Activated effector memory CD4-positive, alpha-beta T cell treated with anti-CD3 and anti-CD28 coated beads, Interleukin-2, amount 50 U/mL, for 16 hours (primary cell): ENCODE measurements at places on chromosomes 12 and 14.

GRCh38 chr12:127293507-127294310 lies 973.3 kb upstream of the TMEM132C start:
- peak; percentile 76 for DNase-seq

DNA sequence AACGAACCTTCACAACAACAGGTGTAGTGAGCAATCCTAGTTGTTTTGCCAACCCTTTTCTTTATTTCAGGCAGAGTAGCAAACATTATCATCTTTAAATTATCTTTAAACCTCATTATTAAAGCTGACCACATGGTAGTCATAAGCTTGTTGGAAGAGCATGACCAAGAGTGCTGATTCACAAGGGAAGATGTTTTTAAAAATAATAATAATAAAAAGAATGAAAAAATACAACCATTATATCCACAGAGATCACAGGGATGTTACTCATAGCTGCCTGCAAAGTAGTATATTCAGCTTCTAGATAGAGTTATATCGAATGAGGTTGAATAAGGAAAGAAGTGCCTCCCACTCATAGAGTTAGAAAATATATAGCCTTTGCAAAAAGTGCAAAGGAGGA lies 101.0 kb upstream of the FLRT2 start:
- no peak for DNase-seq

DNA sequence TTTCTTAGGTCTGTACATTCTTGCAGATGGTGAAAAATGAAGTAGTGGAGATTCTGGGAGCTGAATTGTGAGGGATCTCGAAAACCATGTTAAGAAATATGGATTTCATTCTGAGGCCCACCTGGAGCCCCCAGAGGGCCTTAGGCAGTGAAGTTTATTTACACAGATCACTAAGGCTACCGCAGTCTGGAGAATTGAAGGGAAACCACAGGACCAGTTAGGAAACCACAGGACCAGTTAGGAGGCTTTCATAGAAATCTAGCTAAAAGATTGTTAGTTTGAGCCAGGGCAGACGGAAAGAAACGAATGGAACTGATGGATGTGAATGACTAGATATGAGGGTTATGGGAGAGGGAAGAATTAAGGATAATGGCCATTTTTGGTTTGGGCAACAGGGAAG lies 7.2 kb downstream of the CBLN3 start:
- DNase-seq = no peak

GRCh38 chr14:90846511-90846910 lies 30.3 kb upstream of the TTC7B start:
- no peak for DNase-seq

GRCh38 chr14:104724981-104725771 lies 1.1 kb downstream of the ADSS1 start:
- DNase-seq = no peak

DNA sequence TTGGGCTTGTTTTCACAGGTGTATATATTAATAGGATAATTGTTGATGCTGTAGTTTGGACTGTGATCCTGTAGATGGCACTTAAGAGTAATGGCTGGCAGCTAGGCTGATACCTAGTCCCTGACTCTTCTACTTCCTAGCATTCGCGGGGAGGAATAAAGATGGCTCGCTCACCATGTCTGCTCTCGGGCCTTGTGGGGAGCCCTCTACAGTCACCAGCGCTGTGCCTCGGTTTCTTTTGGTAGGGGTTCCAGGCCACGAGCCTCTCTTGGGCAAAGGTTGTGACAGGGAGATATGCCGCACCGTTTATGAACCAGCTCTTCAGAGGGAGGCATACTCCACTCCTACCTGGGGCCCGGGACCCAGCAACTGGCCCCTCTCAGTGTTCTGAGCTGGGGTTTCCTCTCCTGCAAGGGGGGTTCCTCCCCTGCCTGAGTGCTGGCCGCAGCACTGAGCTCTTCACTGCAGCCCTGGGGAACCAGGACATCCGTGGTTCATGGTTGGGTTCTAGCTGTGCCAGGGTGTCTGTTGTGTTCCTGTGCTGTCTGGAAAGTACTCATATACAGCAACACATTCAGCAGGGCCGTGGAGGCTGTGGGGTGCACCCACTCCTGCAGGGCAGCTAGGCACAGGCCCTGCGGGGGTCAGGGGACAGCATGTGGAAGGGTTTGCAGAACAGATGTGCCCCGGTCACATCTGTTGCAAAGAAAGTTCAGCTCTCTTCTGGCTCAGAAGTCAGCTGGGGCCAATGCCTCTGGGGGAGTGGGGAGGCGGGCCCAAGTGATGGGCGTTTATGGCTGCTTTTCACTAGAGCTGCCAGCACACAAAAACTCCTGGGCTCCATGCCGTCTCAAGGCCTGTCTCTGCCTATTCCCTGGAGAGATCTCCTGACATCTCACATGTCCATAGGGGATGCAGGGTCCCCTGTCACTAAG lies 147.9 kb downstream of the PPFIA2 start:
- no peak for DNase-seq

DNA sequence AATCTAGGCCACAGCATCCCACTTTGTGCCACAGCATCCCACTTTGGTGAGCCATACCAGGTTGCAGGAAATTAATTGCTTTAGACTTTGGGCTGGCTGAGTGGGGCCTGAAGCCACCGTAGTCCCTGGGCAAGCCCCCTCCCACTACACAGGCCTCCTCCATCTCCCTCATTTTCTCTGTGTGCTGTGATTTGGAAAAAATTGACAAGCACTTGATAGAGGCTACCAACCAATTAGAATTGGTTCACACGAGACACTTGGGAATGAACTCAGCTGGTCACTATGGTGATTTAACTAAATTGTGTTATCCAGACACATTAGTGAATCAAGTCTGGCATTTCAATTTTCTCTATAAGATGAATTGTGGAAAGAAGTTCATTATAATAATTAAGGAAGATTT lies 481.1 kb downstream of the DIO2 start:
- DNase-seq = no peak

DNA sequence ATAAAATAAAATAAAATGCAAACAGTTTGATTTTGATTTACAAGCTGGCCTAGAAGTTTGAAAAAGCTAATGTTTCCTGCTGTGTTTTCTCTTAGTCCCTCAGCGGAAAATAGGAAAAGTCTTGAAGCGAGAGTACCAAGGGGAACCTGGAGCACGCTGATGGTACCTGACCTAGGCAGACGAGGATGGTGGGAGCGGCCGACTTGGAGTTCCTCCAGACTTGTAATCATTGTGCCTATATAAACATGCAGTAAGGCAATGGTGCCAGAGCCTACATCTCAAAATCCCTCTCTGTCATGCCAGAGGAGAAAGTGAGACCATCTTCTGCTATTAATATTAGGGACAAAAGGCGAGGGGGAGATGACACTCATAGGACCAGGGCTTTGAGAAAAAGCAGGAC lies 371.7 kb downstream of the TMEM132D start:
- DNase-seq = no peak

DNA sequence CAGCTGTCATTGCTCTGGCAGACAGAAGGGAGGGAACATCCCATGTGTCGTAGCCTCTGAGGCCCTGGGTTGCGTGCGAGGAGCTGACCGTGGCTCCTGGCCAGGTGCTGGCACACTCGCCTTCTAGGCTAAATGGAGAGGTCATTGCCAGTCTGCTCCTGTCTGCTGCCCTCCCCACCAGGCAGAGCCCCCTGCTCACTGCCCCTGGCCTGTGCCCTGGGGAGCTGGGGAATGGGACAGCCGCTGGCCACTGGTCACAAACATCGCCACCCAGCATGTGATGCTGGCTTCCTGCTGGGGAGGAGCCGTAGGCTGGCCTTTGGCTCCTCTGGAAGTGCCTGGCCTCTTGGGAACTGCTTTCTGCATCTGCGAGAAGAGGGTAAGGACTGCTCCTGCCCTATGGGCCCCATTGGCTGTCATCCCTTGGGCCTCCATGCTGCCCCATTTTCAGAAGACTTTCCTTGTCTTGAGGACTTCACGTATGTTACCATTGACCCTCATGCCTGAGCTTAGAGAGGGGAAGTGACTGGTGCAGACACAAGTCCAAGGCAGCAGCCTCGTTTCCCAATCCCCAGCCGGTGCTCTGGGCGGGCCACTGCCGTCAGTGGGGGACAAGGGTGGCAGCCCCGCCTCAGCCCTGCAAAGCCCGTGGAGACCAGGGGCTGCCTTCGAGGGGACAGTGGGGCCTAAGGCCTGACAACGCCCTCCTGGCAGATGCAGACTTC lies 2.0 kb upstream of the TNFAIP2 start:
- DNase-seq = no peak

- DNase-seq = no peak
Observed at GRCh38 chr14:30585204-30585603, 26.2 kb downstream of the G2E3 start.

- DNase-seq = peak; percentile 100
Observed at GRCh38 chr14:81533536-81534343, at the start of gene SEL1L. SEL1L (minus strand) TSS chr14:81533853; CDS start chr14:81533744, 109 bp downstream.

DNA sequence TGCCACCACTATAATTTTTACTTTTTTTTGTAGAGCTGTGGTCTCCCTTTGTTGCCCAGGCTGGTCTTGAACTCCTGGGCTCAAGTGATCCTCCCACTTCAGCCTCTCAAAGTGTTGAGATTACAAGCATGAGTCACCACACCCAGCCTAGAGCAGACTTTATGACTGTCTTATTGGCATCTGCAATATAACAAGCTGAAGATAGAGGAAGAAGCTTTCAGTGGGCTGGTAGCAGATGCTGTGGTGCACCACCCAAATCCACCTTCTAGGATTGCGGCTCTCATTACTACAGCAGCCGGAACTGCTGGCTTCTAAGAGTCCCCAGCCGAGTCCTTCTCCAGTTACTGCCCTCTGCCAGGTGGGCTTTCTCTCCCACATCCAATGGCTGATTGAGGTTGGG lies 7.6 kb upstream of the STK38L start:
- no peak for DNase-seq

DNA sequence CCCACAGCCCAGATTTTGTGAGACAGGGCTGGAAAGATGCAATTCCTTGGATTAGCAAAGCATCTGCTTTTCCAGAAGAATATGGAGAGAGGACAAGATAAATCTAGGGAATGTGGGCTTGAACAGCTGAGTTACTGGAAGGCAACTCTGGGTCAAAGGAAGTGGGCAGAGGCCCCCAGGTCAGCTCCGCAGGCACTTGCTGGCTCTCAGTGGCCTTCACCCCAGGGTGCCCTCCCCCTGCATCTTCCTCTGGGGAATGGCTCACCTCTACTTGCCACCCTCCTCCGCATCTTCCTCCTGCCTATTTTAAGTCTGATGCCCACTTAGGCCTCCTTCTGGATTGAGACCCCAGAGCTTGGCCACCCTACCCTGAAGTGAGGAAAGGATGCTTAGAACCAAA lies 10.5 kb upstream of the PNMA1 start:
- no peak for DNase-seq

DNA sequence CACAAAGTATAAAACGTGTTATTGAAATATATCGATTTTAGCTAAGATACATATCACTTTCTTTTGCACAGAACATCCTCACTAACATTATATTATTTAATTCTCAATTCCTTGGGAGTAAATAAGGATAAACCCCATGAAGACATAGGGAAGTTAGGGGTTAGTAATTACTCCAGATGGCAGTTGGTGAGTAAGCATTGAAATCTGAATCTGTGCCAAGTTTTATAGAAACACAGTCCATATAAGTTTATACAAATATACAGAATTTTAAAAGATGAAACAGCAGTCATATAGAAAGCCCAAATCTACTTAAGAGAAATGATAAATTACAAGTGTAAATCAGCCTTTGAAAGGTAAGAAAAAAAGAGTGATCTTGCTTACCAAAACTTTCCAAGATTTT lies 200.4 kb upstream of the SYT10 start:
- DNase-seq = no peak

DNA sequence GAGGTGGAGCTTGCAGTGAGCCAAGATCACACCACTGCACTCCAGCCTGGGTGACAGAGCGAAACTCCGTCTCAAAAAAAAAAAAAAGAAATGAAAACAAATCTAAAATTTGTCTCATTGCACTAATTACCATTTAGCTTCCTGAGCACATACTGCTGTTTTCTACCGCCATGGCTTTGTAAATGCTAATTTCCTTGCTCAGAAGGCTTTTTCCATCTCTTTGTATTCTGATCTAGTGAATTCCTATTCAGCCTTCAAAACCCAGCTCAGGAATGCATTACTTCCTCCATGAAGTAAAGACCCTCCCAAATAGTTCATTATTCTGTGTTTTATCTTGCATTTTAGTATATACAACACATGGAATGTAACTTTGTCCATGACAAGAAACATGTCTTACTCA lies 33.6 kb downstream of the CEP83 start:
- no peak for DNase-seq

DNA sequence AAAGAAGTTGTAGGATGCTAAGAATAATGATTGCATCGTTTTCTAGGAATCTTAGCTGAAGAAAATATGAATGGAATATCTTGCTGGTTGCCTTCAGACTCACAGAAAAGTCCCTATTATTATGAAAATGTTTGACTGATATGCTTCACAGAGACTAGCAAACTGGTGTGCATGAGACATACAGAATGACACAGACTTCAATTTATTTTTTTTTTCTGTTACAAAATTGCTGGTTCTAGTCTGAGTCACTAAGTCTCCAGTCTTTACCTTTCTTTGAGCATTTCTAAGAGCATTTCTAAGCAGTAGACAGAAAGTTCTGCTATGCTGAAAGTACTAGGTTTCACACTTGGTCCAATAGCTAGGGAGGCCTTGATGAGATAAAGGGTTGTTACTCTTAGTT lies 377.6 kb upstream of the ATP2B1 start:
- DNase-seq = no peak

GRCh38 chr12:47885012-47885501 lies 19.7 kb downstream of the VDR start:
- DNase-seq = peak; percentile 89

- DNase-seq = no peak
Observed at GRCh38 chr12:85617307-85618091, 218.7 kb downstream of the RASSF9 start.

GRCh38 chr12:77923882-77924281 lies 93.2 kb downstream of the NAV3 start:
- no peak for DNase-seq

GRCh38 chr14:40394634-40395340 lies 962.6 kb upstream of the FBXO33 start:
- DNase-seq = no peak

- DNase-seq = no peak
Observed at GRCh38 chr12:22266101-22266500, 68.4 kb downstream of the ST8SIA1 start.

DNA sequence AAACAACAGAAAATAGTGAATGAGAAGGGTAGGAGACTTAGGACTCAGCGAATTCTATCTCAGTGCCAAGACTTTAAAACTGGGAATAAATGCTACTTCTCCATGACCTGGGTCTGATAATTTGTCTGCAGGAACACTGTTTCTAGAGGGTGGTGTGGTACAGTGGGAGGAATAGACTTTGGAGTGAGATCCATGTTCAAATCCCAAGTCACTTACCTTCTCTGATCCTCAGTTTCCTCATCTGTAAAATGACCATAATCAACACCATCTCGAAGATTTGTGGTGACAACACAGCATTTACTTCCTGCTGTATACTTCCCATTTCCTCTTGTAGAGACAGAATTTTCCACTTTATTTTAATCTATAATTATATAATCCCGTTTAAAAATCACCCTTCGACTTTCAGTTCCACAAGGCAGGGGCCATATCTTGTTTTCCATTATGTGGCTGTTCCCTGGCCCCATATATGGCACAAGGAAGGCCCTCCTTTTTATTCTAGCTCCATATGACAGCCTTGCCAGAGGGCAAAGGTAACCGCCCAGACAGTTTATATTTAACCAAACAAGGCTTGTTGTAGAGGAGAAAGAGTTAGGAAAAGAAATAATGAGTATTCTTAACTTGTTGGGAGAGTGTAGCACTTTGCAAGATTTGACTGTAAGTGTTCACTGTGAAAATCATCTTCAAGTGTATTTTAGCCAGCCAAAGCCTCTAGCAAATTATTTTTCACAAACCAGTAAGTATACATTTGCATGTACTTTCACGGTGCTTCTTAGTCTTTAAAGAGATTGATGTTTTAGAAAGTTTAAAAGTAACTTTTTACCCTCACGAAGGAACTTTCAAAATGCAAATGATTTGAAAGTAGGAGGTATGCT lies 243.1 kb downstream of the AKAP6 start:
- no peak for DNase-seq
